ENCODE measurements at places on chromosomes 2 and 18.

GRCh38 chr2:144520756-144521487 lies 1.0 kb upstream of the ZEB2 start:
- no peak for DNase-seq

DNA sequence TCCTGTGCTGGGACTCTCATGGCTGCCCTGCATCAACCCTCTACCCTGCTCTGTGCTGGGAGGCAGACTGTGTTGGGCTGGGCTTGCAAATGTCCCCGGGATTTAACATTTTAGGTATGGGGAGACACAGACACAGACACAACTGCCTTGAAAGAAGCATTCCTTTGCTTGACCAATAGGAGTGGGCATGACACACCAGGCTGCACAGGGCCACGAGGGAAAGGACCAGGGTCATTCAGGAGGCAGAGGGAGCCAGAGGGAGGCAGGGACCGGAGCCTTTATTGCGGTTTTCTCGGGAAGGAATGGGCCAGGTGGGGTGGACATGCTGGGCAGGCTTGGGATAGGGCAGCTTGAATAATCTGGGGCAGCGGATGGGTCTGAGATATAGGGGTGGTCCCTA lies 238.7 kb upstream of the COPS8 start:
- no peak for DNase-seq

DNA sequence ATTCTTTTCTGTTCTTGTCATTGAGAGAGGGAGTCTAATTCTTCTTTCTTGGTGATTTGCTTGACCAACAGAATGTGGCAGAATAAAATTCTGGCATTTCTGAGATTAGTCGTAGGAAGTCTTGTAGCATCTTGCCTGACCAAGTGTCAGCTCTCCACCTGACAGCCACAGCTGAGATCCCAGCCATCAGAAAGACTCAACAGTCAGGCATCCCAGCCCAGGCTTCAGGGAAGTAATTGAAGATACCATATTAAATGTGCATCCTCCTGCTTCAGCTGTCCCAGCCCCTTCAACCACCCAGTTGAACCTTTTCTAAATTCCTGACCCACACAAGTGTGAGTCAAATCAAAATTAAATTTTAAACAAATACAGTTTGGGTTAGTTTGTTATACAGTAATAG lies 208.3 kb downstream of the PIK3C3 start:
- no peak for DNase-seq

DNA sequence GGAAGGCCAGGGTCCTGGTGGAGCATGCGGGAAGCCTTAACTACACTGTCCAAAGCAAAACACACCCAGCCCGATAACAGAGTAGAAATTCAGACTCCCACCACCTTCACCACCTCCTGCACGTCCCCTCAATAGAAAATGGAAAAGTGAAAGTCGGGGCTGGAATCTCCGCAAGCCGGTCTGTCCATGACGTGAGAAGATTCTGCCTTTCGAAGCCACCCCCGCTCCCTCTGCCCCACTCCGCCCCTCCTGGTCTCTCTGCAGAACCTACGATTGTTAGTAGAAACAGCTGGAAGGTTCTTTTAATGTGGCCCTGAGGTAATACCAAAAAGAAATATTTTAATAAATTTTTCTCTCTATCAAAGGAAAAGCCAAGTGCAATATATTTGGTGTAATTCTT lies 116.4 kb downstream of the GBX2 start:
- no peak for DNase-seq

DNA sequence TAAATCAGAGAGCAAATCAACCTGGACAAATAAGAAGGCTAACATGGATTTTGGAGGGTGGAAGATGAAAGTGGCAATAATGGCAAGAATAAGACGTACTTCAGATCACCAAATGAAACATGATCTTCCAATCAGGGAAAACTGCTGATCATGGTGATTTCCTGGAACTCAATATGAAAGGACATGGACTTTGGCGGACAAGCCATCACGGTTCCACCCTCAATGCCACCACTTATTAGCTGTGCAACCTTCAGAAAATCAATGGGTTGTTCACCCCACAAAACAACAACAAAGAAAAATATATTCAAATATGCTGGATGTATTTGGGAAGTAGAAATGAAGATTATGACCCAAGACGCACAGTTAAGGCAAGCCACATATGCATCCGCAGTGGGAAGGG lies 81.7 kb downstream of the PPP1R1C start:
- DNase-seq: no peak

DNA sequence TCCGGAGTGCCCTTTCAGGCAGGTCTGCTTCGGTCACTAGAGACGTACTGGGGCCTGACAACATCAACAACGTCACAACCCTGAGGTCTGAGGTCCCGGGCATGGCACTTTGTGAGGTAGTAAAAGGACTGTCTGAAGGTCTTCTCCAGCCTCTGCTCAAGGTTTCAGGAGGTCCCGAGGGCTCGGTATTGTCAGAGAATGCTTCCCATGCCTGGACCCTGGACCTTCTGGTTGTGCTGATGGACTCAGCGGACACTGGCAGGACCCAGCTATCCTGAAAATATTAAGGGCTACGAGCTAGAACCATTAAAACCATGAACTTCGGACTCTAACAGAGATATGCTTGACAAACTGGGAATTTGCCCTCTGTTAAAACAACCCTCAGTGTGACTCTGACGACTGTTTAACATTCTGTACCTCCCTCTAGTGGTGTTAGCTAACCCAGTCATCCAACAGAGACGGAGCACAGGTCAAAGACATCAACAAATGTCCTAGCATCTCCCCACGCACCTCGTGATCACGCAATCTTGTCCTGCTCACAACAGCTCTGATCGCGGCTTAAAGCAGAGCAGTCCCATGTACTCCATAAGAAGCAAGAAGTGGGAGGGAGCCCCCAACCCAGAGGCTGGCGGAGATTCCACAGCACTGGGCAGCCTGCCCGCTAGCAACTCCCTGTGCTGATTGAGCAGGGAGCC lies 96.5 kb downstream of the CCDC93 start:
- DNase-seq: no peak

DNA sequence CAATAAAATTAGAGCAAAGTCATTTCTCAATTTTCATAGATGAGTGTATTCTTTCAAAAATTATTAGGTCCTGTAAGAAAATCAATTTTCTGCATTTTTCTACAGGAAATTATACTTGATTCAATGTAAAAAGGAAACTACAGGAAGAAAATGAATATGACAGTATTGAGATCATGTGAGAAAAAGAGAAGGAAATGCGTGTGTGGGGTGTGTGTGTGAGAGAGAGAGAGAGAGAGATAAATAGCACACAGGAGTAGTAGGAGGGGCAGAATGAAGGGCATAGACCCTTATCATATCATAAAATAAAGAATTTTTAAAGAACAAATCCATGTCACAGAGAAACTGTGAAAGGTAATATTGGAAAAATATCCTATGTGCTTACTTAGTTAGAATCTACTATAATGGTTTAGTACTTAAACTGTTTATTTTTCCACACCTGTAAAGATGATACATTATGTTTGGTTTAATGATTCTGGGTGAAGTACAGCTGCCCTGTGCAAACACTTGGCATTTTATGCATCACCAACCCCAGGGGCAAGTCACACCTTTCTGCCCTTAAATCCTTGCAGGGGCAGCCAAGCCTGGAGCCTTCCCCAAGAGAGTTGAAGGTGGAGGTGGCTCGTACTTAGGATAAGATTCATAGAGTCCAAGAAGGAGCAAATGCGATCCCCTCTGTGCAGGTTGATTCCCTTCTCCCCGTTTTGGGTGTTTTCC lies 276.4 kb downstream of the TGIF1 start:
- DNase-seq: no peak

DNA sequence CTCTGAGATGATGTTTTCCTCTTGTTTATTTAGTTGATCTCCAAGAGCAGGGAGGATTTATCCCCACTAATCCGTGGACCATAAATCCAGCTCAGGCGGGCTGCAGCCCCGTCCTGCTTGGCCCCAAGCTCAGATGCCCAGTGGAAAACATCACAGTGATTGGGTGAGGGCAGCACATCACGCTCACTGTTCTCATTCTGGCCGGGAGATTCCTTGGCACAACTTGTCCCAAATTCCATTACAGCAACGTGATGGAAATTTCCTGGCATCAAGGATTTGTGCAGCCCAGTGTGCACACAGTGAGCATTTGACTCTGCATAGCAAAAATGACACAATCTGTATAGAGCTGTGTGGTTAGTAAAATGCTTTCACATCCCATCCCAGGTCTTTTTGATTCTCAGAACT lies 96.8 kb downstream of the VAPA start:
- DNase-seq: no peak

Measured in stimulated activated naive B cell treated with anti-CD40 and anti-IgM and Interleukin-4, amounts not matched to agents 10 μg/mL and 1 μg/mL and 100 μg/mL, for 72 hours (primary cell).